ENCODE measurements at places on chromosomes 3 and 15. TPM values are rescaled to one million over a fixed set of nuclear protein-coding genes. Genes with fewer than 3 reads are reported as not detected.

Gene SLC9C1
- polyA plus RNA-seq = not detected

Gene RAF1
- 68.7 TPM for polyA plus RNA-seq

Gene VEPH1
- polyA plus RNA-seq = not detected

Gene ACKR2
- 0.17 TPM for polyA plus RNA-seq

Gene PLSCR5
- polyA plus RNA-seq = not detected

Gene ERICH6
- polyA plus RNA-seq = not detected

Gene GOLGA8O
- polyA plus RNA-seq = not detected

DNA sequence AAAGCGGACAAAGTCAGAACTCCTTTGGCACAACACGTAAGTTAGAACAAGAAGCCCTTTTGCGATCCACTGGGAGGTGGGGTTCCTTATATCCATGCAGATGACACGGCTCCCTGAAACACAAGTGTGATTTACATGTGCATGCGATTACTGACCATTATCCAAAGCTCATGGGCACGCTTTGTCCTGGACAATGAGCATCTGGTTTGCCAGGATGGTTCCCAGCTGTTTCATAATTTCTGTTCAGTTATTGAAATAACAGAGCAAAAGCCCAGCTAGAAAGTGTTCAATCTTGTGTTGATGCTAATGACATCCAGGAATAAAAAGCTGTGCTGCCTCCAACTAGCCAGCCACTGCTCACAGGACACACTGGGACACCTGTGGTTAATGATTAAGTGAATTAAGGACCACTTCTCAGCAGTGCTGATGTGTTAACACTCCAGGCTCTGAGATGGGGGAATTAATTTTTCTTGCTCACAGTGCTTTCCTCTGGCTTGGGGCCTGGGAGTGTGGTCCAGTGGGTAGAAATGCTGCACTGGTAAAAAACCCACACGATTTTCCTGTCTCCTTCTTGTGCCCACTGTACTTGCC is 123.1 kb upstream of the SLC2A2 start:
- H3K36me3 ChIP-seq = peaks cover 8% of the 10 kb centered on the region
- H3K4me3 ChIP-seq = no peak overlapping the region
- no peak for DNase-seq
- no peak overlapping the region for H3K27ac ChIP-seq

- no peaks in the 10 kb centered on the region for H3K4me1 ChIP-seq
- no peak overlapping the region for H3K4me3 ChIP-seq
- DNase-seq = peak; percentile 23
- H3K27ac ChIP-seq = no peak overlapping the region
- no peaks in the 10 kb centered on the region for H3K36me3 ChIP-seq
Observed at GRCh38 chr15:67456677-67457529, 64.0 kb upstream of the C15orf61 start.

GRCh38 chr3:59775761-59776325 is 726.0 kb upstream of the CFAP20DC start:
- H3K27me3 ChIP-seq = no peaks in the 10 kb centered on the region
- H3K27ac ChIP-seq = no peak overlapping the region
- no peak overlapping the region for H3K4me3 ChIP-seq
- no peak for DNase-seq
- peaks cover 13% of the 10 kb centered on the region for H3K4me1 ChIP-seq

- H3K4me3 ChIP-seq = no peak overlapping the region
- H3K4me1 ChIP-seq = no peaks in the 10 kb centered on the region
- DNase-seq = no peak
- H3K36me3 ChIP-seq = no peaks in the 10 kb centered on the region
- H3K27me3 ChIP-seq = no peaks in the 10 kb centered on the region
Observed at GRCh38 chr3:135891121-135891520, 74.4 kb upstream of the PPP2R3A start.

- no peak for DNase-seq
- H3K27me3 ChIP-seq = no peaks in the 10 kb centered on the region
- no peak overlapping the region for H3K4me3 ChIP-seq
- peaks cover 87% of the 10 kb centered on the region for H3K4me1 ChIP-seq
- peak overlapping the region; percentile 100 for H3K27ac ChIP-seq
- H3K36me3 ChIP-seq = no peaks in the 10 kb centered on the region
Observed at GRCh38 chr15:74394090-74394846, 26.8 kb upstream of the CYP11A1 start.

- peaks cover 8% of the 10 kb centered on the region for H3K36me3 ChIP-seq
- no peak overlapping the region for H3K4me3 ChIP-seq
- DNase-seq = no peak
Observed at GRCh38 chr15:65468229-65468909, 45.6 kb upstream of the IGDCC4 start.

- no peak for DNase-seq
- H3K4me3 ChIP-seq = no peak overlapping the region
- H3K36me3 ChIP-seq = no peaks in the 10 kb centered on the region
- H3K27me3 ChIP-seq = no peaks in the 10 kb centered on the region
Observed at GRCh38 chr3:24020036-24020691, 75.1 kb downstream of the NR1D2 start.

DNA sequence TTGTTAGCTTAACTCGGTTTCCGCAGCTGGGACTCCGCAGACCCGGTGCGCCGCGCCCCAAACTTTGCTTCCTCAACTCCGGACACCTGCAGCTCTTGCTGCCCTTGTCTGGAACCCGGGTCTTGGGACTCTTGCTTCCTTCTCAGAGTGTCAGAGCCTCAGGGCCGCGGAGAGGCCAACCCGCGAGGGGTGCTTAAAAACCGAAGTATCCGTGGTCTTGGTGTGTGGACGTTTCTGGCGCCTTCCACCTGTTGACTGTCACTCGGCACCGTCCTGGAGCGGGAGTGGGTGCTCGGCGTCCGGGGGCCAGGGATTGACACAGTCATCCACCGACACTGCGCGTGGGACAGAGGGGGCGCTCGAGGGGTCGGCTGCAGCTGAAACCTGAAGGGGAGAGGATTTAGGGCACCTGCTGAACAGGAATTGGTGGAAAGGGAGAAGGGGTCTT is 386 bp downstream of the SQOR start:
- peaks cover 27% of the 10 kb centered on the region for H3K4me1 ChIP-seq
- no peak for DNase-seq
- peak overlapping the region; percentile 86 for H3K4me3 ChIP-seq
- no peaks in the 10 kb centered on the region for H3K27me3 ChIP-seq

- H3K27ac ChIP-seq = peak overlapping the region; percentile 59
- 0 out of 2 replicates have a peak overlapping the region, but pooled peaks have one; percentile 15 for H3K4me3 ChIP-seq
- peaks cover 1% of the 10 kb centered on the region for H3K27me3 ChIP-seq
- H3K36me3 ChIP-seq = no peaks in the 10 kb centered on the region
- peaks cover 28% of the 10 kb centered on the region for H3K4me1 ChIP-seq
Observed at GRCh38 chr3:133849346-133849745, 43.7 kb downstream of the SRPRB start.

DNA sequence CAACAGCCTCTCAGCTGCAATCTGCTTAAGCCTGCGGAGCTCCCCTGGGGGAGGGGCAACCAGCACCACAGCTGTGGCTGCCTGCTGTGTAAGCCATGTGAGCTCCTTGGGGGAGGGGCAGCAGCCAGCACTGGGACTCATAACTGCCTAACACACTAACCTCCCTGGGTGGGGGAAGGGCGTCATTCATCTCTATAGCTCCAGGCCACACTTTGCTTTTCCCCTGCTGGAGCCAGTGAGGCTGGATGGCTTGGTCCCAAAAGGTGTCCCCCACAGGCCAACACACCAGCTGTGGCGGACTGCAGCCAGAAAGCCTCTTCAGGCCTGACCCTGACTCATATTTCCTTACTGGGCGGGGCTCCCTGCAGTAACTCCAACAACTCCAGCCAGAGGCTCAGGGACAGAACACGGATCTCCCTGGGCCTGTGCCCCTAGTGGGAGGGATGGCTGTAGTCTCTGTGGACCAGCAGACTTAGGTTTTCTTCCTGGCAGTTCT is 129.8 kb downstream of the PPM1L start:
- peaks cover 11% of the 10 kb centered on the region for H3K4me1 ChIP-seq
- DNase-seq = peak; percentile 13
- H3K27ac ChIP-seq = peak overlapping the region; percentile 42
- H3K4me3 ChIP-seq = no peak overlapping the region
- H3K27me3 ChIP-seq = no peaks in the 10 kb centered on the region

DNA sequence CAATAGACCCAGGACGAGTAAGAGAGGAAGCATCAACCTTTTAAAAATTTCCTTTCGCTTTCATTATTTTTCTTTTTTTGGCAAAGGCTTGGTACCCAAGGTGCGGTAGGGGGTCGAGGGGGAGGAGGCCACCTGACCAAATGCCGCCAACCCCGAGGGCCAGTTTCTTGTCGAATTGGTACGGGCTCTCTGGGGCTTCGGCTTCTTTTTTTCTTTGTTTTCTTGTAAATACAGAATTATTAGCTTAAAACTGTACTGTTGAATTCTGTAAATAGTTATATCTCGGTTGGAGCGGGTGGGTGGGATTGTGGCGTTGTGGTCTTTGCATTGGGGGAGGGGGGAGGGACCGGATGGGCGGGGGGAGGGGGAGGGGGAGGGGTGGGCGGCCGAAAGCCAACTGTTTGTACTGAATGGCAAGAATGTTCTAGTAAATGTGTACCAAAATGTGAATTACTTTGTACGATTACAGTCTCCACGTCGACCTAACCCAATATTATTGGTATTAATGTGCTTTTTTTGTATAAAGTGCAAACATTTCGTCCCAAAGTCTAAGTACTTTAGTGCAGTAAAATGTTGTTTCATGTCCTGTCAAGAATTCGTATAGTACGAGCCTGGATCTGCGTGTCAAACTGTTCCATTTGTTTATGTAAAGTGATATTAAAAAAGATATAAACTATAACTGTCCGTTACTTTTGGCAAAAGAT is 4.7 kb downstream of the ZIC1 start:
- H3K27ac ChIP-seq = no peak overlapping the region
- H3K4me3 ChIP-seq = peak overlapping the region; percentile 41
- H3K27me3 ChIP-seq = peaks cover 20% of the 10 kb centered on the region
- no peak for DNase-seq

DNA sequence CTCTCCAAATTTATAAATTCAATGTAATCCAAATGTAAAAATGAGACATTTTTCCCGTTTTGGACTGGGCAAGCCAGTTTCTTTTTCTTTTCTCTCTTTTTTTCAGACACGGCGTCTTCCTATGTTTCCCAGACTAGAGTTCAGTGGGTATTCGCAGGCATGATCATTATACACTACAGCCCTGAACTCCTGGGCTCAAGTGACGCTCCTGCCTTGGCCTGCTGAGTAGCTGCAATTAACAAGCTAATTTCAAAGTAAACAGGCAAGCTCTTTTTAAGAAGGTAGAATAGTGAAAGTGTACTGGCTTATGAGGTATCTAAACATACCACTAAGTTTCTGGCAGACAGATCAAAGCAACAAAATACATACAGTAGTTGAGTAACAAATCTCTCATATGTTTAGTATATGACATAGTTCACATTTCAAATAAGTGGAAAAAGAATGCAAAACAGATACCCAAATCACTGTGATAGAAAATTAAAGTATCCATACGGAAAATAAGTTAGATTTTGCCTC is 13.5 kb downstream of the HIGD1A start:
- no peak for DNase-seq
- no peaks in the 10 kb centered on the region for H3K27me3 ChIP-seq
- H3K4me1 ChIP-seq = no peaks in the 10 kb centered on the region
- no peak overlapping the region for H3K27ac ChIP-seq

DNA sequence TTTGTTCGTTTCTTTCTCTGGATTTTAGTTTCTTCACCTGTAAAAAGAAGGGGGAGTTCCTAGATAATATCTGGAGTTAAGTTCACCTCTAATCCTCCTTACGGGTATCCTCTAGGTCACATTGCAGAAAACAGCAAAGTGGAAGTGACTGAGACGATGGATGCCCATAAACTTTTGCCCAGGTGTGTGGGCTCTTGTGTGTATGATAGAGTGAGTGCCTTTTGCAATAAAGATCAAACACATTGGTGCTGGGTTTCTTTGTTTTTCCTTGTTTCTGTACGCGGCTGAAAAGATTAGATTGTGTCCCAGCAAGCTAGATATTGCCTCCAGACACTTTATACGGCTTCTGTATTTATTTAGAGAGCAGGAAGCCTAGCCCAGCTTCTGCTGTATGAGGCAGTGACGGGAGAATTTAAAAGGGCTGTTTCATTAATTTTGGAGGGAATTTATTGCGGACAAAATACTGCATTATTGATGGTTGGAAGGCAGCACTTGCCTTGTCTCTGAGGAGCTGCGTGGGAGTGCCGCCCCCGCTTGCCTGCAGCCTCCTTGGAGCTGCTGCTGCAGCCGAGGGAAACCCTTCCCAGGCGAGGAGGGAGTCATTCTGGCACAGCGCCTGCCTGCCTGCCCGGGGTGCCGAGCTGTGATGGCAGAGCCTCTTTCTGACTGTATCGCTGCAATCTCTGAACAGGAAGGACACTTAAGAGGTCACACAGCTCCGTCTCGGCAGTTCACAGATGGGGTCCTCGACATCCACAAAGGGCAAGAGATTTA is 38.5 kb downstream of the PYDC2 start:
- no peak overlapping the region for H3K4me3 ChIP-seq
- no peak for DNase-seq
- no peaks in the 10 kb centered on the region for H3K36me3 ChIP-seq
- no peak overlapping the region for H3K27ac ChIP-seq
- H3K27me3 ChIP-seq = 0 out of 2 replicates have a peak, but pooled peaks cover 3% of the 10 kb centered on the region

DNA sequence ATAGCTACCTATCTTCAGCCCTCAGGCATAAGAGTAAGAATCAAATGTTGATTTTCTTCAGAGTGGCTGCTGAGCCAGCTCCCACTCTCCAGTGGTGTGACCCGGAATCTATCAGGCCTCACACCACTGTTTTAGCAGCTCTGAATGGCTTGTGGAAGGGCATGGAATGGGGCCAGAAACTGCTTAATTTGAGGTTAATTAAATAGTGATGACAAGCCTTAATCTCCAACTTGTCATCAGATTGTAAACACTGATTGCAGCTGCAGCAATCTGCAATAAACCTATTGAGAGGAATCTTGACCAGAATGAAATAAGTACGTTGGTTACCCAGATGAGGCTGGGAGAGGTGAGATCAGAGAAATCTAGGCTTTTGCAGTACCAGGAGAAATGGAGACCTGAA is 317.4 kb downstream of the FHIT start:
- no peaks in the 10 kb centered on the region for H3K36me3 ChIP-seq
- no peaks in the 10 kb centered on the region for H3K27me3 ChIP-seq
- H3K4me1 ChIP-seq = no peaks in the 10 kb centered on the region
- no peak overlapping the region for H3K4me3 ChIP-seq
- no peak overlapping the region for H3K27ac ChIP-seq
- DNase-seq = no peak

- DNase-seq = no peak
- no peak overlapping the region for H3K27ac ChIP-seq
- no peaks in the 10 kb centered on the region for H3K4me1 ChIP-seq
- no peak overlapping the region for H3K4me3 ChIP-seq
- H3K36me3 ChIP-seq = no peaks in the 10 kb centered on the region
Observed at GRCh38 chr3:188052169-188053035, 101.6 kb upstream of the LPP start.

Measured in GM12878 (cell line).